ENCODE measurements at places on chromosomes 12 and 14. TPM values are rescaled to one million over a fixed set of nuclear protein-coding genes. Genes with fewer than 3 reads are reported as not detected.
A peak's percentile ranks its signal among the peaks of the same experiment; 100 is the strongest.

The INSM2 gene
- not detected for total RNA-seq

The SLC25A21 gene
- 0.90 TPM for total RNA-seq

The CLBA1 gene
- total RNA-seq: 2.2 TPM

DNA sequence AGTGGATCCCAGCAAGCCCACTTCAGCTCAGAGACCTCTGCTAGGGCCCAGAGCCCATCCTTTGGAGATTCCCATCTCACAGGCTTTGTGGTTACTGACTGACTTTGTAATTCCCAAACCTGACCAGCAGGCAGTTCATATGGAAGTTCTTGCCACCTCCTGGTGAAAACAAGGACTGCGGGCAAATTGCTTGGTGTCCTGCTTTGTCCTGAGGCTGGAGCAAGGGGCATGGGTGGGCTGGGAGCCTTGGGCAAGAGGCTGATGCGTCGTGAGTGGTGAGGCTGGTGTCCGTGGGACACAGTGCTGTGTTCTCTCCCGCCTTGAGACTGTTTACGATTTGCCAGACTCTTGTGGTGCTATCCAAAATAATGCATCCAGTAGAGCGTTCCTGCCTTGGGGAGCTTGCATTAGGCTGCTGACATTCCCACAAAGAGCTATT is 91.0 kb downstream of the LRRC74A start:
- no peak overlapping the region for H3K4me3 ChIP-seq
- peak overlapping the region; percentile 86 for H3K27ac ChIP-seq
- DNase-seq: peak; percentile 84
- peaks cover 42% of the 10 kb centered on the region for H3K4me1 ChIP-seq

GRCh38 chr12:130161261-130162243 is 712 bp upstream of the FZD10 start:
- H3K27me3 ChIP-seq: no peaks in the 10 kb centered on the region
- no peak overlapping the region for H3K27ac ChIP-seq
- H3K36me3 ChIP-seq: no peaks in the 10 kb centered on the region
- no peaks in the 10 kb centered on the region for H3K4me1 ChIP-seq
- no peak for DNase-seq

DNA sequence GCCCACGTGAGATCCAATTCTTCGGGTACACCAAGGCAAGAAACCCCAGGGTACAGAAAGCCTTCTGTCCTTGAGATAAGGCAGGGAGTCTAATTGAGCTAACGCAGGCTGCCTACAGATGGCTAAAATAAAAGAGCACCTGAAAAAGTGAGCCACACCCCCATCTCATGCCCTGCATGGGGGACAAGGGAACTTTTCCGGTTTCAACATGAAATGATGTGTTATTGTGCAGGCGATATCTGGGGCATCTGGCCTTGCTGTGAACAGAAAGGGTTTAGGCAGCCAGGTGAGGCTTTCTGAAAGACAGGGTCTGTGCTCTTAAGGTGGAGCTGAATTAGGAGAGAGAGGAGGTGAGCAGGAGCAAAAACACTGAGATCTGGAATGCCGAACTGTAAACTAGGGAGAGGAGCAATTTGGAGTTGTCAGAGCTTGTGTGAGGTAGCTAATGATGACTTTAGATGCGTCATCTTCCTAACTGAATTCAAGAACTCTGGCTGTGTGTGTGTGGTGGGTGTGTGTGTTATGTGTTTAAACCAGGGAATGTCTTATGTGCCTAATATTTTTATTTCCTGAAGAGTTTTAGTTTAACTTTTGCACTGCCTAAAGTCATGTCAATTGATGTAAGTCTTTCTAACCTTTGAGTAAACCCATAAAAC is 20.1 kb upstream of the LDHB start:
- H3K4me1 ChIP-seq: no peaks in the 10 kb centered on the region
- no peak overlapping the region for H3K4me3 ChIP-seq
- H3K27me3 ChIP-seq: peaks cover 11% of the 10 kb centered on the region
- H3K36me3 ChIP-seq: no peaks in the 10 kb centered on the region
- DNase-seq: peak; percentile 53

- no peaks in the 10 kb centered on the region for H3K4me1 ChIP-seq
- no peak overlapping the region for H3K27ac ChIP-seq
- H3K4me3 ChIP-seq: no peak overlapping the region
- H3K36me3 ChIP-seq: no peaks in the 10 kb centered on the region
These were observed 150.4 kb upstream of the FAR2 start for GRCh38 chr12:28998662-28999120.
